ENCODE measurements at places on chromosomes 1 and 21.
A peak's percentile ranks its signal among the peaks of the same experiment; 100 is the strongest.

DNA sequence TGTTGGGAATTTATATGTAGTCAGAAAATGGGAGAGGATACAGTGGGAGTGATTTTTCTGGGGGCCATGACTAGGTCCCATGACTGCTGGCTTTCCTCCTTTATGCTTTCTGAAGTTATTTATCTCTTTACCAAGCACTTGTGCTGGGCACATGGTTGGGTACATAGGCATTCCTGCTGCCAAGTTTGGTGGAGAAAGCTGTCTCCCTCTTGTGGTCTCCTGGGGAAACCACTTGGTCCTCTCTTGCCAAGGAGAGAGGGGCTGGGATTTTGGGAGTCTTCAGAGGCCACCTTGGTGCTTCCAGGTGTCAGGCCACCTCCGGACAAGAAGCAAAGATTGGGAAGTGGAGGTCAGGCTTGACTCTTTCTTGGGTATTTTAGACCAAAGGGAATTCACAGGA, 120.2 kb upstream of the KCNE2 start:
- no peak for DNase-seq

GRCh38 chr1:10340930-10341590, 57.8 kb upstream of the PGD start:
- DNase-seq = no peak

DNA sequence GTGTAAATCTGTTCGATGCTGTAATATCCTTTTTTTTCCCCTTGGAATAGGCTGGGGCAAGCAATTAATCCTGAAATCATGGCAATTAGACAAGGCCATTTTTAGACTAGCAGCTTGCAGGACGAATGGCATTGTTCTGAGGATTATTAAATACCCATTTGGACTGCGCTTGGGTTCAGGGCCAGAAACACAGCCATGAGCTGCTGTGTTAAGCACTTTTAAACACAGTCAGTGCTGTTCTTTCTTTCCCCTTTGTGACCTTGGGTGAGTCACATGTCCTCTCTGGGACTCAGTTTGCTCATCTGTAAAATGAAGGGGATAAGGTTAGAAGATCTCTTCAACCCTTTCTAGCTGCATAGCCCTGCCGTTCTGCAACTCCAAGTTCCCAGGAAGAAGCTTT, 58.6 kb upstream of the C8B start:
- DNase-seq = no peak

- DNase-seq = no peak
Observed at GRCh38 chr1:244353551-244354091, 98.1 kb downstream of the ADSS2 start.

- no peak for DNase-seq
Observed at GRCh38 chr21:16644685-16645084, 868.2 kb upstream of the CXADR start.

DNA sequence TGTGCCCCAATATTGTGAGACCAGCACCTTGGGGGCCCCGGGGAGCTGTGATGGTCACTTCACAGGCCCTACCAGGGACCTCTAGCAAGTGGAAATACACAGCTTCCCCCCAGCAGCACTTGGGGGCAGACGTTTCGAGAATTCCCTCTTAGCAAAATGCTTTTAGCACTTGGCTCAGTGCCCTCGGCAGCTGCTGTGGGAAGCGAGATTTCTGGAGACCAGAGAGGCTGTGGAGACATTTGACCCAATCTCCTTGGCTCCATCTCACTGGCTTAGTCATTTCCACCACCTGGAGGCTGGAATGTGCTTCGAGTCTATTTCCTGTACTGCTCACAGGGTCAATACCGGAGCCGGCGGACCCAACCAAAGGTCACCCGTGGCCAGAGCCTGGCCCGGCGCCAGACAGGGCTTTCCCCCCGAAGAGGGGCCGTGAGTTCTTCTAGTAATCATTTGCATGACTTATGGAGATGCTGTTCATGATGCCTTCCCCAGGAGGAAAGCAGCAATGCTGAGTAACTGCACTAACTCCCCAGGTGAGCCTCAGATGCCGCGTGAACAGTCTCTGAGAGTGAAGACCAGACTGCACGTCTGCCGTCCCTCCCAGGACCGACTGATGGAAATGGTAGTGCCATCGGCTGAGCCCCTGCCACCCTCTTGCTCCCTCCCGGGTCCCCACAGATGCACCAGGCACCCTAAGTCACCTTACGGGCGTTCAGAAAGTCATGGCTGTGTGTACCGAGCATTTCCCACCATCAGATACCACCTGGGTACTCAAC, 4.4 kb upstream of the C2CD2 start:
- DNase-seq = no peak

DNA sequence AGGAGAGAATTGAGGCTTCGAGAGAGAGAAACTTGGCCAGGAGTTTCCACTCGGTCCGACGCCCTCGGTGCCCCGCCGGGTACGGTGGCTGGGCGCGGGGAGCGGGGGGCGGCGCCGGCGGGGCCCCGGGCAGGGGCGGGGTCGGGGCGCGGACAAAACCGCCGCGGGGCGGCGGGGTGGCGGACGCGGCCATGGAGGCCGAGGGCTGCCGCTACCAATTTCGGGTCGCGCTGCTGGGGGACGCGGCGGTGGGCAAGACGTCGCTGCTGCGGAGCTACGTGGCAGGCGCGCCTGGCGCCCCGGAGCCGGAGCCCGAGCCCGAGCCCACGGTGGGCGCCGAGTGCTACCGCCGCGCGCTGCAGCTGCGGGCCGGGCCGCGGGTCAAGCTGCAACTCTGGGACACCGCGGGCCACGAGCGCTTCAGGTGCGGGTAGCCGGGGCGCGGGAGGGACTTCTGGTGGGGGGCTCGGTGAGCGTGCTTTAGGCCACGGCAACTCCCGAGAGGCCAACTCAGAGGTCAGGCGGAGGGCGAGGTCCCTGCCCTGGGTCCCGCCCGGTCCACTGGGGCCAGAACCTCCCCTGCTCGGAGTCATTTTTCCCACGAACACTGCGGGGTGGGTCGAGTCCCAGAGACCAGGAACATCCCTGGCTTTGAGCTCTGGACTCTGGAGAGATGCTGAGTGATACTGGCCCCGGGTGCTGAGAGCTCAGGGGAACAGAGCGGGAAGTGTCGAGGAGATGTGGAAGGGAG, 431 bp downstream of the RAB42 start:
- DNase-seq = no peak

DNA sequence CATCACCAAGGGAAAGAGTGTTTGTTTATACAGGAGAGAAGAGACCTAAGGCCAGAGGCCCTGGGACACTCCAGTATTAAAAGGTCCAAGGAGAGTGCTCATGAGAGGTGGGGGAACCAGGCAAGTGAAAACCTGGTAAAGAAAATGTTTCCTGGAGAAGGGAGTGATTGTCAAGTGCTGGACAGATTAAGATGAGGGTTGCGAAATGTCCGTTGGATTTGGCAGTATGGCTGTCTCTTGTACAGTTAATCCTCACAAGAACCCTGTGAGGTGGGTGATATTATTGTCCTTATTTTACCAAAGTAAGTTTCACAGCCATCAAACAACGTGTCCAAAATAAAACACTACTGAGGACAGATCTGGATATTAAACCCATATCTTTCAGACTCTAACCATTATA, 44.2 kb downstream of the RPAP2 start:
- no peak for DNase-seq

GRCh38 chr1:29518183-29518835, 282.0 kb downstream of the PTPRU start:
- no peak for DNase-seq

DNA sequence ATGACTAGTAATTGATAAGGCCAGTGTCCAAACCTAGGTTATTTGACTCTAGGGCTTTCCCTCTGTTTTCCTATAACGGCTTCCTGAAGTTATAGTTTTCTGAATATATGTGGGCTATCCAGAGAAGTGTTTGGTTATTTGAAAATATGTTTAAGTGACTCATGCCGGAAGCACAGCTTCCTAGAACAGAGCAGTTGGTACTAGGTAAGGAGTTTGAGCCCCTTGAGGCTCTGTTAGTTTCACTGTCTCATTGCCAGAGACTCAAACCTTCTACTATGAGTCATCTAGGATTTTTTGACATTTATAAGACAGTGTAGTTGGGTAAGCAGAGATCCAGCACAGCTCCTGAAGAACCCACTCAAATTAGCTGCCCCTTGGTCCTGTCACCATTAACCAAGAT, 27.1 kb upstream of the LEPR start:
- DNase-seq = no peak

GRCh38 chr1:156428746-156429288, 59.8 kb downstream of the RHBG start:
- no peak for DNase-seq

DNA sequence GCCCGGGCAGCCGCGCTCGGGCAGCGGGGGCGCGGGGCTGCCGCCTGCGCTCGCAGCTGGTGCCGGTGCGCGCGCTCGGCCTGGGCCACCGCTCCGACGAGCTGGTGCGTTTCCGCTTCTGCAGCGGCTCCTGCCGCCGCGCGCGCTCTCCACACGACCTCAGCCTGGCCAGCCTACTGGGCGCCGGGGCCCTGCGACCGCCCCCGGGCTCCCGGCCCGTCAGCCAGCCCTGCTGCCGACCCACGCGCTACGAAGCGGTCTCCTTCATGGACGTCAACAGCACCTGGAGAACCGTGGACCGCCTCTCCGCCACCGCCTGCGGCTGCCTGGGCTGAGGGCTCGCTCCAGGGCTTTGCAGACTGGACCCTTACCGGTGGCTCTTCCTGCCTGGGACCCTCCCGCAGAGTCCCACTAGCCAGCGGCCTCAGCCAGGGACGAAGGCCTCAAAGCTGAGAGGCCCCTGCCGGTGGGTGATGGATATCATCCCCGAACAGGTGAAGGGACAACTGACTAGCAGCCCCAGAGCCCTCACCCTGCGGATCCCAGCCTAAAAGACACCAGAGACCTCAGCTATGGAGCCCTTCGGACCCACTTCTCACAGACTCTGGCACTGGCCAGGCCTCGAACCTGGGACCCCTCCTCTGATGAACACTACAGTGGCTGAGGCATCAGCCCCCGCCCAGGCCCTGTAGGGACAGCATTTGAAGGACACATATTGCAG, 3.0 kb downstream of the ARTN start:
- peak; percentile 52 for DNase-seq

DNA sequence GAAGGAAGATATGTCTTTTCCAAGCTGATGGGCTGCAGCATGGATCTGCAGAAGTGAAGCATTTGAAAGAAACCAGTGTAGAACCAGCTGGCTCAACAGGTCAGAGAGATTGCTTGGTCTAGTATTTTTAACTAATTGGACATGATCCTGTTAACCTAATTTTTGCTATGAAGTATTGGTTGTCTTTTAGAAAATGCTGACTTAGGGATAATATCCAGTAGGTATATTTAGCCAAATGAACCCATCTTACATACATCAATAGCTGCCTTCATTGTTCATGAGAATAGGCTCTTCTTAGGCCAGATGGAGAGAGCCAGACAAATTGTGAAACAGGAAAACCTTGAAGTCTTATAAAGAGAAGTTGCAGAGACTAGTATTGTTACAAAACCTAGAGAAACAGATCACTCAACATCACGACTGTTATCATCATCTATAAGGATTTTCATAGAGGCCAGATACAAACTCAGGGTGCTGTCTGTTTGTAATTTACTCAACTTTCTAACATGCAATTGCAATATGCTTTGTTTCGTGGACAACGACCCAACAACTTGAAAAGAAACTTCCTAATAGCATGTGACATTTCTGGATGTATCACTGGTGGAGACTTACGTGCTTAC, 148.2 kb downstream of the DISC1 start:
- DNase-seq = no peak

- DNase-seq = no peak
Observed at GRCh38 chr1:111369645-111370044, 57.9 kb downstream of the OVGP1 start.

- no peak for DNase-seq
Observed at GRCh38 chr1:147167365-147167764, 4.9 kb downstream of the PRKAB2 start.

GRCh38 chr1:167561753-167562152, 8.2 kb upstream of the CREG1 start:
- no peak for DNase-seq

- DNase-seq = no peak
Observed at GRCh38 chr21:18477043-18477442, 73.5 kb upstream of the TMPRSS15 start.

DNA sequence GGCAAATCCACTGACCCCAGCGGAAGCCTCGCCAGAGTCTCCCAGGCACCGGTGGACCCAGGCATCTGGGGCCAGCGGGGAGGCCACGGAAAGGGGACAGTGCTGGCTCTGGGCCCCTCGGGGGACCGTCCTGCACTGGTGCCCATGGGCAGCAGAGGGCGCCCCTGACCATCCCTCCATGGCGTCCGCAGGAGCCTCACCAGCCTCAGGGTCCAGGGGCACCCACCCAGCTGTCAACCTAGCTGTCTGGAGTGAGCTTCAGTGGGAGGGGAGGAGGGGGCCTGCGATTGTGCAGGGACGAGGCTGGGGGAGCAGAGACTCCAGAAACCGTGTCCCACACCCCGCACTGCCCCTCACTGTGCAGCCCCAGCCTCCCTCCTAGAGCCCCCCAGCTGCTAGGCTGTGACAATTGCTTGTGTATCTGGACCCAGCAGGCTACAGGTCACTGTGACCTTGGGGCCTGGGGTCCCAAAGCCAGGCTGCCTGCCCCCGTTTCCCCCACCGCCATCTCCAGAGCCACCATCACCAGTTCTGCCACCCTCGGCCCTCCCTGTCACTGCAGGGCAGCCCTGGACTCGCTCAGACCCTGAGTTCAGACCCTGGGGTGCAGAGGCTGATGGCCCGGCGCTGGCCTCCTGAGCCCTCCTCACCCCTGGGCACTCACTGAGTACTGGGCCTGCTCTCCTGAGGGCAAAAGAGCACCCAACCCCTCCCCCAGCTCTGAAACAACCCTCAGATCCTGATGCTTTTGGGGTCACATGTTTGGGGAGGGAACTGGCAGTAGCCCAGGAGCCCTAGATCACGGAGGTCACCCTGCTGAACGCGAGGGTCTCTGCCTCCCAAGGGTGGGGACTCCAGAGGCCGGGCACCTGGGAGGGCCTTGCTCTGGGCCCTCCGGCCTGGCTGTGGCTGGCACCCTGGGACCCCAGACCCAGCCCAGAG, 10.6 kb upstream of the COL6A1 start:
- no peak for DNase-seq

DNA sequence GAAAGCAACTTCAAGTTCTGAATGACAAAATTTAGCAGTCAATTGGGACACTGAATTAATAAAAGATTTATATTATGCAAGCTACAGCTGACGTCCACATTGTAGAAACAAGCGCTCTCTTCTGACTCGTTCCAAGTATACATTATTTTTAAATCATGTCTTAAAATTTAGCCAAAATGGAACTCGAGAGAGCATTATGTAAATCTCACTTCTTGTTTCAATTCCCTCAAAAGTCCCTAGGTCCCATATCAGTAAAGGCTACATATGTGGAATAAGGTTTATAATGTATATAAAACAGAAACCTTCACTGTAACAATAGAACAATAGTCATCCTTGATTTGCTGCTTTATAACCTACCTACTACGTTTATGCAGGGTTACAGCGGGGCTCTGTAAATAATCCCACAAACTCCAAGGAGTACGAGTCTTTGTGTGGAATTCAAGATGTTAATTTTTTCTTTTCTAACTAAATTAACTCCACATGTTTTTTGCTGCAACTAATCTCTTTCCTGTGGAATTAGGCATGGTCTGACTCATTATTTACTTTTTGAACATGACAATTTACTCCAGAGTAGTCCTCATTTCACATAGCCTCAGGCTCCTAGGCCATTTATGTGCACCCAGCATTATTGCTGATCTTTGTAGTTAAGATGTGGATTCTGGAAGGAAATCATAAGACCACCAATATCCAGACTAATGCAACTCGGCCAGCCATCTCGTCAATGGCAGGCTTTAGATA, 785.1 kb downstream of the LTN1 start:
- DNase-seq = peak; percentile 4

GRCh38 chr1:6627841-6628545, 3.3 kb downstream of the THAP3 start:
- no peak for DNase-seq

- DNase-seq = no peak
Observed at GRCh38 chr1:230568008-230568407, 74.3 kb upstream of the COG2 start.
